ENCODE measurements at places on chromosomes 7 and 10.
A peak's percentile ranks its signal among the peaks of the same experiment; 100 is the strongest.

GRCh38 chr7:45915606-45916005 lies 5.5 kb downstream of the IGFBP3 start:
- no peak for DNase-seq

DNA sequence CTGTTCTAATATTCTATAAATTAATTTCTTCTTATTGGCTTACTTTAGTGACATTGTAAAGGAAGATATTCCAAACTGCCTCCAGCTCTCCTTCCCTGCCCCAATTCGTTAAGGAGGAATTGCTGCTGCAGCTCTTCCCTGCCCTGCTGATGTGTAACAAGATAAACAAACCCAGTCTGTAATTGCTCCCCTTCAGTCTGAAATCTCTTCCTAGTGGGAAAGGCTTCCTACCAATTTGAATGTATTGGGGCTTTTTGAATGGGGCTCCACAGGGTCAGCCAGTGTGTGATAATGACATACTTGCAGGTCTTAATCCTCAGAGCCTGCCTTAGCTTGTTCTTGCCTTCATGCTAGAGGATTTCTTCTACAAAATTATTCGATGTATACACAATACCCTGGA lies 849.9 kb upstream of the GHITM start:
- no peak for DNase-seq

GRCh38 chr10:34290412-34291081 lies 524.5 kb downstream of the PARD3 start:
- DNase-seq, result no peak

DNA sequence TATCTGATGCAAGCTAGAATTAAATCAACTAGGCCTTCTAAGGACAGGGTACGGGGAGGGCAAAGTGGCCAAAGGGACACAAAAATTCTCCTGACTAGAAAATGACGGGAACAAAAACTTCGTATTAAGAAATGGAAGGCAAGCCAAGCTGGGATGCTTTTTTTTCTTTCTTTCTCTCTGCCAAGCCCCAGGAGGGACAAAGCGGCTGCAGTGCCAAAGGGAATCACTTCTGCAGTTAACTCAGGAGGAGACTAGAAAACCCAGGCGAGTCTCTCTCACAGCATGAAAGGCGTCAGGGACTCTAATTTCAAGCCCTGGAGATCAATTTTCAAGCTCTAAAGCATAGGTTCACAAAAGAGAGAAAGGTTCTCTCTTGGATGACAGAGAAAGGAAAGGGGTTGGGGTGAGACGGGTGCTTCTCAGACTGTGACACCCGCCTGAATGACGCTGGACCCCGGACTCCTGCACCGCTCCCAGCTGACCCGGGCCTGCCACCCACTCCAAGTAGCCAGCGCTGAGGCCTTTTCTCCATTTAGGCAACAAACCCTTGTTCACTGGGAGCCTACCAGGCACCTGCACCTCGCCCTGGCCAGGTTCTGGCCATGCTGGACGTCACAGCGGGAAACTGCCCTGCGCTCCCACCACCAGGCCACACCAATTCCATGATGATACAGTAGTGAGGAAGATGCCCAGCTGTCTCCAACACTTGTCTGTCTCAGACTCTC lies 56.5 kb downstream of the KIAA1549 start:
- DNase-seq, result no peak

- DNase-seq, result no peak
Measured at GRCh38 chr7:17548014-17548653, 249.7 kb downstream of the AHR start.

GRCh38 chr7:135666156-135666555 lies 3.8 kb downstream of the STMP1 start:
- no peak for DNase-seq

GRCh38 chr10:133465950-133466474 lies 12.3 kb downstream of the SCART1 start:
- DNase-seq, result no peak

GRCh38 chr10:78225594-78225993 lies 191.9 kb downstream of the RPS24 start:
- DNase-seq, result no peak

- no peak for DNase-seq
Measured at GRCh38 chr10:58576751-58577436, 64.2 kb downstream of the BICC1 start.

- DNase-seq, result no peak
Measured at GRCh38 chr7:148590471-148590870, at the start of gene C7orf33. TSS of gene C7orf33 (plus strand) at chr7:148590766. CDS start at chr7:148590926, 160 bp downstream.

DNA sequence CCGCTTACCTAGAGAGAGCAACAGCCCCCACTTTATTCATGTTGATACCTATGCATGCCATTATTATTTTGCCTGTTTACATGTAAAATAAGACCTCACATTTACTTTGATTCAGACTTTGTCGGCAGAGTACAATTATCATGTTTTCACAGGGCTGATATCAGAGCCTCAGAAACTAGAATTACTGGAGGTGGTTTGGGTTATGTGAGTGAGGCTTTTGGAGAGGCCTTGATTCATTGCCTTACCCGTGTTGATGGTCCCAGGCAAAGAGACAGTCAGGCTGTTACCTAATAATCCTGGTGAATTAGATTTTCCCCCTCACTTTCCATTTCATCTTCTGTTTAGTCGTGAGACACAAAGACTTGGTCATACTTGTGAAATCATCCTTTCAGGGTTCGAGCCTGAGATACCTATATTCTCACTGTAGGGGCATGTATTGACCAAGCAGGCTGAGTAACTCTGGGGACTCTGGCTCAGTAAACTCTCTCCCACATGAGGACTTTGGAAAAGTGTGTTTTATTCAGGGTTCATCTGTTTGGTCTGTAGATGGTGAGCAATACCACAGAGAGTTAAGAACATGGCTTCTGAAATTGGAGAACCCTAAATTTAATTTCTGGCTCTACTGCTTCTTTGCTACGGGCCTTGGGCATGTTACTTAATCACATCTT lies 150.9 kb downstream of the CELF2 start:
- no peak for DNase-seq

DNA sequence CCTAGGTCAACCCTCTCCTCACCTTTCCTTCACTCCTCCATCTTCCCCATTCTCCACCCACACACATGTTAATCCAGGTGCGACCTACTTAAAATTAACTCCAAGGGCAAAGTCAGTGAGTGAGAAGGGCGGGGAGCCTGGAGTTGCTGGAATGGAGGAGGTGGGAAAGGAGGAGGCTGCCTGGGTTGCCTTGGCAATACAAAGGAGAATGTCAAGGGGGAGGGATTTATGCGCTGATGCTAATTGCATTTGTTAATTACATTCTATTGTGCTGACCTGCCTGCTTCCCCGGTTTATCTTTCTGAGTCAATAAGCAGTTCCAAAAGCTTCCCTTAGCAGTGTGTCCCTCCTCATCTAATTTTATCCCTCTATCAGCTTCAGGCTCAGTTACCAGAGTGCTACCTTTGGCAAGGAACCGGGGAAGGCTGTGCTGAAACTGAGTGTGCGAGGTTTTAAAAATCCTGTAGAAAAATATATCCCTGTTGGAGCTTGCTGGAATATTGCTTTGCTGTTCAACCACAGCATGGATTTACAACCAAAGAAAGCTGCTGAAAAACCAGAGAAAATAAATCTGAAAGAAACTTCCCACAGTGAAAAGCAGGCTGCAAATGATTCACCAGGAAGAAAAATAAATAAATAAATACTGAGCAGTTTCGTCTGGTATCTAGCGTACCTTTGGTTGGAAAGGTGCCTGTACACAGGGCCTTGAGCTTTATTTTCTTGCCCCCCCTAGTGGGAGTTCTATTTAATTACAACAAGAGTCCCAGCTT lies 113.2 kb upstream of the DGKB start:
- no peak for DNase-seq

GRCh38 chr7:54392935-54393334 lies 149.2 kb upstream of the VSTM2A start:
- DNase-seq, result no peak

DNA sequence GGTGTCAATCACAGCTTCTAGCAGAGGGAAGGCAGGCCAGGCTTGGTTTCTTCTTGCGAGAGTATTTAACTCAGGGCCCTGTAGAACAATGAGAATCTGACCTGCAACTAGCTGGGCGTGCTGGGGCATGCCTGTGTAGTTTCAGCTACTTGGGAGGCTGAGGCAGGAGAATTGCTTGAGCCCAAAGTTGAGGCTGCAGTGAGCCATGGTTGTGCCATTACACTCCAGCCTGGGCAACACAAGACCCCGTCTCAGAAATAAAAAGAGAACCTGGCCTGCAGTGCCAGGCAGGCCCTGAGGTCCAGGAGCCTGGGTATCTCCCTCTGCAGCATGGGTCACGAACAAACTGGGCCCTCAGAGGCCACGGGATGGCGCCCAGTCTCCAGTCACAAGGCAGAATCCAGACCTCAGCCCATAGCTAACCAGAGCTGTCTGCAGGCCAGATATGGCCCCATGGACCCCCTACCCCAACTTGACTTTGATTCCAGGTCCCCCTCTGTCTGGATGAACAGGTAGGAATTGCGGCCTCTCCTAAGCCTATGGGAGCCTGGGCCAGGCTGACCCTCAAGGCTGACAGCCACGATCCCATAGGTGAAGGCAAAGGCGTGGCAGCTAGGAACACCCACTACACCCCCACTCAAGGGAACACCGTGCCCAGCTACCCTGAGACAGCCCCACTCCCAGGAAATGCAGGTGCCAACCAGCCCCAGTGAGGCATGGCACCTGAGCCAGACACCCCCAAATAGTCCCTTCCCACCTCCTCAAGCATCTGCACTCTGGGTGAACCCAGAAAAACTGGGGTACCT lies 102.7 kb upstream of the TNRC18 start:
- DNase-seq, result peak; percentile 54

DNA sequence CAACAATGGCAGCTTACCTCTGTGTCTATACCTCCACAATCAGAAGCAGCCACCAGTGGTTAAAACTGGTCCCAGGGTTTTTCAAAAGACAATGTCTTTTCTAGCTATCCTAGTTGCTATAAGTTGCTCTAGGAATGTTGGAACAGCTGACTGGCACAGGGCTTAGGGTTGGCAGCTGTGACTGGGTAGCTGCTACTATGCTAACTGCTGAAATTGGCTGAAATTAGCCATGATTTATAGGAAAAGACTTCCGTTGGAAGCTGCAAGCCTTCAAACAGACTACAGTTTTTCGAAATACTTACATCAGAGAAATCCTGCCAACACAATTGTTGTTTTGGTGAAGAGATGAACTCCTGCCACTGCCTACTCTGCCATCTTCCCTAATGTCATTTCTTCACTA lies 102.3 kb downstream of the MKX start:
- no peak for DNase-seq

DNA sequence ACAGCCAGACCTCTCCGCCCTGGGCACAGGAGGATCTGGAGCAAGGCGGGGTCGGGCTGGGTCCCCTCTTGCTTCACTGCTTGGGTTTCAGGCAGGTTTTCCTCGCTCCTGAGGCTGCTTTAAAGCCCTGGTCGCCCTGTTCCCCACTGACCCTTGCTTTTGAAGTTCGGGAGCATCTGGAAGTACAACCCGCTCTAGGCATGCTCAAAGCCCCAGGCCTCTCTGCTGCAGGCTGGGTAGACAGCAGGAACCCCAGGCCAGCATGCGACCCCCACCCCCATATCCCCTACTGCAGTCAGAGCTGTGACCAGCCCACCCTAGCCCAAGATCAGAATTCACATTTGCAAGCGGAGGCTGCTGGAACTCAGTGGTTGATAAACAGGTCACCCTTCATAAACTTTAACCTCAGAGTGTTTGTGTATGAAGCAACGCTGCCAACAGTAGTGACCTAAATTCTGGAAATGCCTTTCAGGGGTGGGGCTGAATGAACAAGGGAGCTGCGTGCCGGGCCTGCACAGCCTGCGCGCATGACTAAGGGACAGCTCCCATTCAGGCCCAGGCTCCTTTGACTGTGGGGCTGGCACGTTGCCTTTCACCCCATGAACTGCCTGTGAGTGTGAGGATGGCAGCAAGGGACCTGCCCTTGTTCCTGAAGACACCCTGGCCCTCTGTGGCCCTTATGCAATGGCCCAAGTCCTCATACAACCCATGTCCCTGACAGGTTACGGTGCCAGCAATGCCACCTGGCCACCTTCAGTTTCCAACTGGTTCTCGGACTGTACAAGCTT lies 52.5 kb downstream of the PROSER2 start:
- DNase-seq, result no peak

- no peak for DNase-seq
Measured at GRCh38 chr7:39130857-39131526, 153.3 kb downstream of the POU6F2 start.

- DNase-seq, result no peak
Measured at GRCh38 chr10:11713186-11713743, 28.9 kb upstream of the ECHDC3 start.

- no peak for DNase-seq
Measured at GRCh38 chr10:45452268-45452667, 78.3 kb downstream of the ALOX5 start.

DNA sequence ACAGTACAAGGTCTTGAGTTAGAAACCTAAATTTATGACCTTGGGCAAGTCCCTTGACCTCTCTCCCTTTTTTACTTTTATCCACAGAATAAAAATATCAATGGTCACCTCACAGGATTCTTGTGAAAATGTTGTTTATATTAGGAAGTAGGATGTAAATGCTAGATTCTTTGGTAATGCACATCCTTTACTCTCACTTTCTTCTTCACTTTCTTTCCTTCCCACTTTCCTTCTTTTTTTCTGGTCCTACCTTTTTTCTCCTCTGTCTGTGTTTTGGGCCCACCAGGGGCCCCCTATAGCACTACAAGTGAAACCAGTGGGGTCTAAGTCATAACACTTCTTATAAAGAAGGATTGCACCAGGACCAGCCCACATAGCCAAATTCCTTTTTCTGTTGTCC lies 12.1 kb downstream of the RPEL1 start:
- DNase-seq, result no peak

- no peak for DNase-seq
Measured at GRCh38 chr10:12369982-12370381, 20.6 kb downstream of the CAMK1D start.

- no peak for DNase-seq
Measured at GRCh38 chr10:85615556-85615955, 751.0 kb downstream of the GRID1 start.

DNA sequence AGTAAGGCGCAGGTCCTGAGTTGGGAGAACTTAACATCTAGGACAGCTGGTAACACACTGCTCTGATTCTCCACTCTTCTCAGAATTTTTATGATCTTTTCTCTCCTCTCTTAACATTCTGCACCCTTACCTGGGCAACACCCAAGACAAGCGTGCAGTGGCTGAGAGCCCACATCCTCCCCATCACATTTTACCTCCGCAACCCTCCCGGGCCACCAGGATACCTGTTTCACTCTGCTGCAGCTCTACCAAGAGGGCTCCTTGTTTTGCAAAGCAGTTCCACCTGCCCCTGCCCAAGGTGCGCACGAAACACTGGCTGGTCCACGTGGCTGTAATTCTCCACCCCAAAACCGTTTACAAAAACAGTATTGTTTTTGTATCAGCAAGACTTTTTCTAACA lies 81.5 kb downstream of the ITIH5 start:
- no peak for DNase-seq

GRCh38 chr7:143987513-143987912 lies 12.6 kb upstream of the OR6B1 start:
- DNase-seq, result no peak

All from stimulated activated naive B cell treated with anti-CD40 and anti-IgM and Interleukin-4, amounts not matched to agents 10 μg/mL and 1 μg/mL and 100 μg/mL, for 72 hours (primary cell).